NCI-H2107 (cell line): ENCODE measurements at places on chromosomes 6 and 20.

- no peak for DNase-seq
These were observed 15.7 kb downstream of the AMD1 start for GRCh38 chr6:110890288-110890687.

- DNase-seq: no peak
These were observed 710.7 kb downstream of the EYS start for GRCh38 chr6:64996301-64996700.

DNA sequence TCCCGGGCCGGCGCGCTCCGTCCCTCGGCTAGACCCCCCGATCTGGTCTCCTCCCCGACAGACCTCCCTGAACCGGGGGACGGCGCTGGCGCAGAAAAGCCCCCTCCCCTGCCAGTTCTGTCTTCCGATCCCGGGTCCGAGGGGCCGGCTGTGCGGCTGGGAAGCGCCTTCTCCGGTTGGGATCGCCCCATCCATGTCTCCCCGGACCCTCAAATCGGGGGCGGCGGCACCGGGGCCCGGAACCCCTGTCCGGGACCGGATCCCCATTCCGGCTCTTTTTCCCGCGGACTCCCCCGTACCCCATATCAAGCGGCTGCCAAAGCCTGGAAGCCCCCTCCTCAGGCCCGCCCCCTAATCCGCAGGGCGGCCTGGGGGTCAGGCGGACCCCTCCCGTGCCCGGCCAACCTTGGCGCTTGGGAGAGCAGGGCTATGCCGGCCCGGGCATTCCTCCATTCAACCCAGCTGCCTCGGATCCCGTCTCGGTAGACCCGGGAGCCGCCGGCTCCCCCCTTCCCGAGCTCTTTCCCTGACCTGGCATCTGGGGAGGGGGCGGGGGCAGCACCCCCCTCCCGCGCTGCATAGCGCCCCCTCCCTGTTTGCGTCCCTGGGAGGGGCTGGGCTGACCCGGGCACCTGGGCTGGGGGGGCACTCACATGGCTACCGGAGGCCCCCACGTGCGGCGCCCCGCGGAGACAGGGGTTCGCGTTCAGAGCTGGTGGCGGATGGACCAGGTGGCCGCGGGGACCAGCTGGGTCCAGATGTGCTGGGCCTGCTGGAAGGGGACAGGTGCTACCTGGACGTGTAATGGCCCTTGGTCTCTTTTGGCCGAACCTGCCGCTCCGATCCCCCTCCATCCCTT, 643 bp downstream of the DLGAP4 start:
- no peak for DNase-seq

DNA sequence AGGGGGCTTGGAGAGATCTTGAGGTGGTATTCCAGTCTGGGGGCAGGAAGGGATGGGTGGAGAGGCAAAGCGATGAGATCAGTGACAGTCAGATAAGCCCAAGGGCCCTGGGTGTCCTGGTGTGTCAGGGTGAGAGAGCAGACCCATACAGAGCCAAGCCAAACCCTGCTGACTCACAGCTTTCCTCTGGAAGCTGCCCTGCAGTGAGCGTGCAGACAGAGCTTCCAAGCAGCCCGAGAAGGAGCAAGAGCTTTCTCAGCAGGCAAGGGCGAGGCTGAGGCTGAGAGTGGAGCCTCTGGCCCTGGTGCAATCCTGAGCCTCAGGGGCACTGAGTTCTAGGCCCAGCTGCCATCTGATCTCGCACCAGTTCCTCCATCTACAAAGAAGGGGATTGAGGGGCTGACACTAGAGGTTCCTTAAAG, 91.1 kb upstream of the HIVEP1 start:
- DNase-seq: no peak

GRCh38 chr6:53192682-53193188, 44.1 kb upstream of the GCM1 start:
- no peak for DNase-seq
